Left ventricle myocardium inferior (tissue), 1 donor: ENCODE measurements at places on chromosomes 1 and 21.
A peak's percentile ranks its signal among the peaks of the same experiment; 100 is the strongest.

DNA sequence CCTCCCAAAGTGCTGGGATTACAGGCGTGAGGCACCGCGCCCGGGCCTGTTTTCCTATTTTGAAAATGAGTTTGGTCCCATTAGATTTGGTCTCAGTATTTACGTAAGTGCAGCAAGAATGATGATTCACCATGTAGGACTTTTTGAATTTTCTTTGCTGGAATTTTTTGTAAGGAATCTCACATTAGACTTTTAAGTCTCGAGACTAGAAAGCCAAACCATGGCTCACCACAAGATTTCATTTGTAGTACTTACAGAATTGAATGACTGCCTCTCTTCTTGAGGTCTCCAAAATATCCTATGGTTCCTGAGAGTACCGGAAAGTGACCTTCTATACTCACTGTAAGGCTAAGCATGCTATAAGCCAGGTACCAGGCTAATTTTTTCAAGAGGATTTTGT is 325 bp downstream of the OR14A2 start:
- no peak for DNase-seq

DNA sequence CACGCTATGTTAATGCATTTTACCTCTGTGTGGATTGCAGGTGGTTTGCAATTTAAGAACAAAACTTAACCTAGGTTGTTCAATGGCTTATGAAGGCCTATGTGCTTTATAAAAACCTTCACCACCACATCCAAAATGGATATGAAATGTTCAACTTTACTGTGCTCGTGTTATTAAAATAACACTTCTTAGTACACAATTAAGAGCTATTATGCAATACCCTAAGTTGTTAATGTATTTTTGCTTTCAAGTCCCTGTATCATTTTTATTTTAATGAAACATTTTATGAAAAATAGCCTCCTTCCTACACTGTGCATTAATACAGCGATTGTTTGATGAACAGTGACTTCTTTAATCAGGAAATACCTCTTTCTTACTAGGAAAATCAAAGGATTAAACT is 12.0 kb downstream of the NCAM2 start:
- no peak for DNase-seq

DNA sequence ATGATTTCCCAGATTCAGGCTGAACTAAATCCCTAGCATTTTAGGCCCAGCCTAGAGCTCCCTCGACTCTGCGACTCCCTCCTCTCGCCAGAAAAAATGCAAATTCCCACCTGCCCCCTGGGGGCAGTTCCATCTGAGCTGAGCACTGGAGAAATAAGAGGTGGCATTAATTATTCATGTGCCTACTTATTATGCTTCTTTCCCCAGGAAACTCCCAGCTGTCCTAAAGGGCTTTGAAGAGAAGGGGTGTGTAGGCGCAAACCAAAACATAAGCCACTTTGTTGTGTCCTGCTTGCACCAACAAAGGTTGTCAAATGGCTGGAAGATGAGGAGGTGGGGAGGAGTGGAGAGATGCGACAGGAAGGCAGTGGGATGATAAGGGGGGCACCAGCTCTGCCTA is 41.4 kb upstream of the GOLT1A start:
- DNase-seq, result no peak

DNA sequence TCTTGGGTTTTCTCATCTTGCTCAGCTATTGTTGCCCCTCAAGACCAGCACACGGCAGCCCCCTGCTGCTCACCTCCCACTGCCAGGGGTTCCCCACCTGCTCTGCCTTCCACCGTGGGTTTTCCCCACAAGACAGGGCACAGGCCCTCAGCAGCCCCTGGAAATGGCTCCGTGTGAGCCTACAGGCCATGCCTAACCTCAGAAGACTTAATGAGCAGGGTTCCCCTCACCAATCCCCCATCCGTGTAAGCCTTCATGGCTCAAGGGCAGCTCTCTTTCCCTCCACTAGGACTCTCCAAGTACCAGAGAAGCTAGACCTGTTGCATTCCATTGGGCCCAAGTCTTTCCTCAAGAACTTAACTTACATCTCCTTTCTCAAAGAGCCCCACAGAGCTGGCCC is 18.4 kb upstream of the RCAN3 start:
- no peak for DNase-seq

- no peak for DNase-seq
These were observed 91.6 kb downstream of the KIF26B start for GRCh38 chr1:245246433-245246832.

DNA sequence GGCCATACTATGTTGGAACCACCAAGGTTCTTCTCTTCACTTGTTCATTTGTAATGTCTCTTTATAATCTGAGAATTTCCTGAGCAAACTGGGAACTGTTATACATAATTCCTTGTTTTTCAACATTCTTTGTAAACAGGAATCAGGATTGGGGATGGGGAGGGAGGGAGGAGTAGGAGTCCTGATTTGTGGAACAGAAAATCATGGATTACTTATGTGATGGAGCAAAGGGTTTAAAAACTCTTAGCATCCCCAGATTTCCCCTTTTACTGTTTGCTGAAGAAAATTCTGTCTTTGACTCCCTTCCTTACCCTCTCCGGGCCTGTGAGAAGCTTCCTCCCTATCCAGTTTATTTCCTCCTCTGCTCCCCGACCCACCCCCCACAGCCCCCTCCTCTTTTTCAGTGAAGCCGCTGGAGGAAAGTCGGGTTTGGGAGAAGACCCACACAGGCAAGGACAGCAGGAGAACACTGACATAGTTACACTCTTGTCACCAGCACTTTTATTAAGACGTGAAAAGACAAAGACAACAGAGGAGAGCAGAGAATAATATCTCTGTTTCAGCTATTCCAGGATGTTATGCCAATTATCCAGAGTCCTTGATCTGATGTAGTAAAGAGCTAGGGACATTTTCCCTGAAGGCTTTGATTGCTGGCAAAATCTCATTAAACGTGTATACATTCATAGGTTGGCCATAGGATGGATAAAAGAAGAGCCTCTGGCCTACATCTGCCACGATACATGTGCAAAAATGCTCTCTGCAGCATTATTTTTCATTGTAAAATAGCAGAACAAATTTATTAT is 4.6 kb upstream of the NBPF1 start:
- DNase-seq, result no peak

DNA sequence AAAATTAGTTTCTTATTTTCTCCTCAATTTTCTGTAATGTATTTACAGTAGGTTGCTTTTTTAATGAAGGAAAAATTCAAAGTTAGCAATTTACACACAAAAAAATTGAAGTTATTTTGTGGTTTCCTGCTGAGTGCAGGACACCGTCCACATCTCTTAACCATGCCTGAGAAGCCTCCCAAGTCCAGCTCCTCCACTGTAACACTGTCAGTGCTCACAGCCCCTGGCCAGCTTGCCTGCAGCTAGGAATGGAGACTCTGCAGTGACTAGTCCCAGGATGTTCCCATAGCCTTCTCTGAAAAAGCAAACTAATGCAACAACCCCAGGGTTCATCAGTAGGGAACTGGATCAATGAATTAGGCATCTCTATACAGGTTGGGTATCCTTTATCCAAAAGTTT is 3.5 kb downstream of the A3GALT2 start:
- DNase-seq, result no peak

DNA sequence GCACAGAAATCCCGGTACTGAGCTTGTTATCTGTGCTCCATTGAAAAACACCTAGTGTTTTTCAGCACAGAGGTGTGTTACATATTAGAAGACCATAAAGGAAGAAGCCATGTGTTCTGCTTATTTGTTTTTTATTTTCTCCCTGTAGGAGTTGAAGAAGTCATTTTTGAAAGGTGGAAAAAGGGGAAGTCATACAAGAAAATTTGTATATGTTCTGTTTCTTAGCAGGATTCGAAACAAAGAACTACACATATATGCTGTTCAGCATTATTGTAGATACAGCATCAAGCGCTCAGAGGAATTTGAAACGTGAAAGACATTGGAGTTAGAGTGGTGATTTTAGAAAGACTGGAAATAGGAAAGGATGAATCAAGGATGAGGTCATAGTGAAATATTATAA is 345.3 kb upstream of the ADGRL2 start:
- no peak for DNase-seq

GRCh38 chr21:24941316-24942185 is 665.7 kb downstream of the MRPL39 start:
- DNase-seq, result no peak

DNA sequence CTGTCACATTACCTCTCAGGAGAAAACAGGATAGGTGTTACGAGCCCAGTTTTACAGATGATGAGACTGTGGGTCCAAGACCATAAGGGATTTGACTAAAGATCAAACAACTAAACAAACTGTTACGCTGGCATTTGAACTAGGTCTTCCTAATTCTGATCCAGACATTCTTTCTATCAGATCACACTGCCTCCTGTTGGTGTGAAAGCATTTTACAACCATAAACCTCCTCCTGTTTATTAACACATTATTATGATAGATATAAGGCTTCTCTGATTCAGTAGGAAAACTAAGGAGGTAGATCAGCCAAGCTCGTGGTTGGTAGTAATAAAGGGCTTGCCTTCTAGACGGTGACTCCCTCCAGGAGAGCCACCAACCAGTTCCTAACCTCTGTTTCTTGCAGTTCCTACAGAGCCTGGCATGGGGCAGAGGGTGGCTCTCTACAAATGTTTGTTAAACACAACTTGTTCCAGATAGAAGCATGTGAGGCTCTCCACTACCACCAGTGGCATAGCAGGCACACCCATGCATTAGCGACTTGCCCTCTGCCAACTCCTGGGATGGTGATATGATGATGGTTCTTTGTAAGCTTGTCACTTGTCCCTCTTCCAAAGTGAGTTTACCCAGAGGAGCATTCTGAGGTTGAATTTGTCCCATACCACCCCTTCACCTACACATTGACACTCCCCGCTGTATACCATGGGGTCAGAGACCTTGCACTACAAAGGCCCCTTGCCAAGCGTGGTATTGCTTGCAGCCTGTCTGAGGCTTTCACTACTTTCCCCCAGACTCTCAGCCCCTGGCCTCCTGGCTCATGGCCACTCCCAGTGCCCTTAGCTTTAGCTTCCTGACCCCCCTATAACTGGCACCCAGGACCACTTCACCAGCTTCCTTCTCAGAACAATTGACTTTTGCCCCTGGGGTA is 96.4 kb upstream of the HOOK1 start:
- DNase-seq, result no peak

GRCh38 chr1:16433030-16433429 is 4.2 kb downstream of the SPATA21 start:
- DNase-seq, result no peak

DNA sequence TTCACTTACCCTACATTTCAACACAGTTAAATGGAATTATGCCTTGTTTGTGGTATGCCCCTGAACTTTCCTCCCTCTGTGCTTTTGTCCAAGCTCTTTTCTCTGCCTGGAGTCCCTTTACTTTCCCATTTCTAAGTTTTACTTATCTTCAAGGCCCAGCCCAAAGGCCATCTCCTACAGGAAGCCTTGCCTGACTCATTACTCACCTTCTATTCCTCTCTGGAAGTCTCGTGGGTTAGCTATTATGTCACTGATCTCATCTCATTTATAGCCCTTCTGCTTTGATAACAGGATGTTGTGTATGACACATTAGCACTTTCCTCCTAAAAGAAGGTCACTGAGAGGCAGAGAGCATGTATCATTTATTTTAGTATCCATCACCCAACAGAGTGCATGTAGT is 78.8 kb upstream of the CD1D start:
- no peak for DNase-seq

- DNase-seq, result no peak
These were observed 255.1 kb downstream of the NPHP4 start for GRCh38 chr1:5737081-5737480.

DNA sequence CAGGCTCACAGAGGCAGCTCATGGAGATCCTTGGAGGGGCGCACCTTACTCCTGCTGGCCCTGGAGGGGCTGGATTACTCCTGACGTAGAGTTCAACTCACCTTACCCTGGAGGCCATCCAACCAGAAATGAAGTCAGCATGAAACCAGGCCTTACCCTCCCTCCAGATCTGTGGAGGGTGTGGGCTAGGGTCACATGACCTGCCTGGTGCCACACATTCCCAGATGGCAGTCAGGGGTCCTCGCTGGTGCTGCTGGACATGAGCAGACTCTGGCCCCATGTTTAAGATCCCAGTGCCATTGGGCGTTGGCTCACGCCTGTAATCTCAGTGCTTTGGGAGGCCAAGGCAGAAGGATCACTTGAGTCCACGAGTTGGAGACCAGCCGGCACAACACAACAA is 4.5 kb downstream of the C21orf58 start:
- DNase-seq, result no peak

DNA sequence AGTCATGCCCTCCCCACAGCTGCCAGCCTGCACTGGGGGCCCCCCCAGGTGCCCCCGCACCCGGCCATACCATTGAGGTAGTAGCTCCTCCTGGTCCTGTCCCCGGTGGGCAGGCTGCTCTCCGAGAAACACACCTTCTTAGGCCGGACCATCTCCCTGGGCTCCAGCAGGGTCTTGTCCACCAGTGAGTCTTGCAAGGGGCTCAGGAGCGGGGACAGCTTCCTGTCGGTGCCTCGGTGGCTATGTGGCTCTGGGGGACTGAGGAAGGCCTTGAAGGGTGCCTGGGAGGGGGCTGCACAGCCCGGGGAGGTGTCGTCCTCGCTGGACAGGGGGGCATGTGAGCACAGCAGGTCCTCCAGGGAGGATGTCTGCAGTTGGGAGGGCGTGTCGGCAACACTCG is 12.9 kb upstream of the FTCD start:
- no peak for DNase-seq

GRCh38 chr1:44696789-44697345 is 22.4 kb downstream of the ARMH1 start:
- peak; percentile 22 for DNase-seq

- DNase-seq, result no peak
These were observed 135.9 kb upstream of the CHRM3 start for GRCh38 chr1:239250353-239251035.

DNA sequence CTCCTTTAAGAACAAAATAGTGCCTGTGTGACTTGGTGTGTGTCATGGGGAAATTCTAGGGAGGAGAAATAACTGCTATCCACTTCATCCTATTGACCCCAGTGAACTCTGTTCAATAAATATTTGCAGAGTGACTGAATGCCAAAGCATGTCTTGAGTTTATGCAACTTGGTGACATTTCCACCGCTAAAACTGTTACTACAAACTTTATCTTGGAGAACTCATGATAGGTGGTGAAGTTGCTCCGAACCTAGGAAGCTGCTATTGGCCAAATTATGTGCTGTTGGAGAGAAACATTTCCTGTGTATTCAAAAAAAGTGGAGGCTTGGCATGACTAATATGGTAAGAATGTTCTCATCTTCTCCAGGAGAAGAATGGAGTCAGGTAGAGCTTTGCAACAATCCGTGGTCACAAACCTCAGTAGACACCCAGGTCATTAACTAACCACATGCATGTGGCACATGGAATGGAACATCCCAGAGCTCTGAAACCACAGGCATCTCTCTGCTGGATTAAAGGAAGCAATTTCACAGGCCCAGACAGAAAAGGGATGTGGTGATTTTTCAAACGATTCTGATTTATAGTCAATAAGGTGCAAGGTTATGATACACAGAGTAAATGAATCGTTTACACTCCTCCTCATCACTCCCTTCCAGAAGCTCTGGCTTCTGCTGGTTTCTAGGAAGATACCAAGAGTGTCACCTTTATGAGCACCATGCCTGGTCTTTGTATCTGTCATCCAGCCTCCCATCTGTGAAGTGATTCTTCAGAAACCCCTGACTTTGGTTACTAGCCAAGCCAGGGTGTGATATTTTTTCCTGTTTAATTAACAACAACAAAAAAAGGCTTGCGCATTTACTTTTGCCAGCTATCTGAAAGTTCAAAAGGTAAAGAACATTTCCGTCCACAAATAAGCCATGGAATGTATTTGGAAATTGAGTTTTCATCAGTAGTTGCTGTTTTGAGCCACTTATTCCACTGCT is 361.1 kb downstream of the TGFB2 start:
- DNase-seq, result no peak
